ENCODE measurements at places on chromosomes 3 and 15.

GRCh38 chr3:159451067-159451466 is 537.6 kb upstream of the IL12A start:
- no peak for DNase-seq

DNA sequence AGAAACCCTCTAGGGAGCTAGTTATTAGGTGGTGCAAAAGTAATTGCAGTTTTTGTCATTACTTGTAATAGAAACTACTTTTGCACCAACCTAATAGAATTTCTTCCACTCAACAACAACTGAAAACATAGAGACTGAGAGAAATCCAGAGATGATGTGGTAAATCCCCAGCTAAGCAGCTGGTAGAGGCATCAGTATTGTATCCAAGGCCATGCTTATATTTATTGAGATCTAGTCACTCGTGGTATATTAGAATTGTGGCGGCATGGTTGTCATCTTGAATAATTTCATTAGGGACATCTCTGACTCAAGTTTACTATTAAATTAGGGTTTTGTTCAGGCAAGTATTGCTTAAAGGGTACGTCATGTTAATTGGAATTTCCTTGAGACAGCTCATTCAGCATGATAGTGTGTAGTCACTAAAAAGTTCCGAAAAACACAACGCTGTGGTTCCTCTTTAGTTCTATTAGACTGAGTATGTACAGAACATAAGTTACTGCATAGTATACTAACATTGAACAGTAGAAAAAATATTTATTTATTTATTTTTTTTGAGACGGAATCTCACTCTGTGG is 35.3 kb downstream of the PAK2 start:
- peak; percentile 37 for DNase-seq

DNA sequence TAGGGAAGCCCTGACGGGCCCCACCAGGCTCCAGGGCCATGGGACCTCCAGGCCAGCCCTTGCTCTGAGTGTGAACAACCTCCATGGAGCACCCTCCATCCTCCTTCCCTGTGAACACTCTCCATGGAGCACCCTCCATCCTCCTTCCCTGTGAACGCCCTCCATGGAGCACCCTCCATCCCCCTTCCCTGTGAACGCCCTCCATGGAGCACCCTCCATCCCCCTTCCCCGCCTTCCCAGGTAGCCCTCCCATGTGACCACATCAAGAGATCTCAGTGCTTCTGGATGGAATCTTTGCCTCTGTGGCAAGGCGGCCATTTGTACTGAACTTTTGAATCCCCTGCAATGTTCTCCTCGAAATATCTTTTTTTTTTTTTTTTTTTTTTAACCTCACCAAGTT is 66.5 kb downstream of the CHSY1 start:
- no peak for DNase-seq

- DNase-seq, result no peak
These were observed 4.2 kb downstream of the TBC1D23 start for GRCh38 chr3:100265016-100265415.

GRCh38 chr3:68706096-68706495 is 226.3 kb downstream of the TAFA4 start:
- no peak for DNase-seq

DNA sequence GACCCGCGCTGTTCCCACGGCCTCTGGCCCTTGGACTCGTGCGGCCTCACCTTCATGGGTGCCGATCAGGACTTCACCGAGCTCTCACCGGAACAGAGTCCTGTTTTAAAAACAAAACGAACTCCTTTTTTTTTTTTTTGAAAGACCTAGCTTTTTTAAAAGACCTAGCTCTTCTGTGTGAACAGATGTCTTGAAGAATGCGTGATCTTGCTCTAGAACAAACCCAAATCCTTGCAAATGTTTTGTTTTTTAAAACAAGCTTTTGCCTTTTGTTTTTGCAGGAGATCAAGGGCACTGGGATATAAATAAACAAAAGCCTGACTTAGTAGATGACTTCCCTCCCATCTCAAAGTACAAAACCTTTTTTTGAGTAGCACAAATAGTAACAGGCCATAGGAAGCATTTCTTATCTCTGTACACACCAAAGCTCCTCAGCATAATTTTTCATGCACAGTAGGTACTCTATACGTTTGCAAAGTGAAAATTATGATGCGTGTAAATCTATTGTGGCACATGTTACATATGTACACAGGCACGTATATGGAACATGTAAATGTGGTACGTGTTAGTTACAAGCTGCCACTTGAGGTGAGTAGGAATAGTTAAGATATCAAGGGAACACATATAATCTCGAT is 1.1 kb upstream of the MSL2 start:
- no peak for DNase-seq

DNA sequence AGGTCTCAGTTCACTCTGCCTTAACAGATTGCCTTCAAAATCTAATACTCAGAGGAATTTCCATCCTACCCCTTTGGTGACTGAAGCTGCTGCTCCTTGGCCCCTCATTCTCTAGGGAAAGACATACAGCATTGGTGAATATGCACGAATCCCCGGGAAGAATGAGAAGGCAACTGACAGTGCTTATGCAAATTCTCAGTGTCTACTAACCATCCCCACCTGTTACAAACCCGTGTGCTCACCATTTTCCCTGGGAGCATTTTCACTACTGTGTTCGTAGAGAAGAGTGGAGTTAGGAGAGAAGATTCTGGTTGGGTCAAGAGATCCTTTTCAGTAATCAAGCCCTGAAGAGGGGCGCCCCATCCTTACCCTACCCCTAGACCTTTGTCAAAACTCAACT is 37.7 kb downstream of the SYNM start:
- no peak for DNase-seq

- DNase-seq, result no peak
These were observed 34.1 kb upstream of the SFMBT1 start for GRCh38 chr3:53079791-53080555.

DNA sequence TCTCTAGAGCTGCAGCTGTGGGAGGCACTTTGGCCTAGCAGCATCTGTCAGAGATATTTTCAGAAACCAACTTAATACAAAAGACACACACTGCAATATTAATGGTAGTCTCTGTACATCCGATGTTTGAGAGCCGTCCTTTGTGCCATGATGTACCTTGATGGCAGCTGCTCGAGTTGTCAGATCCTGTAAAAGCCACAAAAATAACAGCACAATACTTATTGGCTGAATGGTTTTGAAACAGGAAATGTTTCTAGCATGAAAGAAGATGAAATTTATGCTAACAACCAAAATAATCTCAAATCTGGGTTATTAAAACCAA is 445.5 kb upstream of the TBL1XR1 start:
- no peak for DNase-seq

DNA sequence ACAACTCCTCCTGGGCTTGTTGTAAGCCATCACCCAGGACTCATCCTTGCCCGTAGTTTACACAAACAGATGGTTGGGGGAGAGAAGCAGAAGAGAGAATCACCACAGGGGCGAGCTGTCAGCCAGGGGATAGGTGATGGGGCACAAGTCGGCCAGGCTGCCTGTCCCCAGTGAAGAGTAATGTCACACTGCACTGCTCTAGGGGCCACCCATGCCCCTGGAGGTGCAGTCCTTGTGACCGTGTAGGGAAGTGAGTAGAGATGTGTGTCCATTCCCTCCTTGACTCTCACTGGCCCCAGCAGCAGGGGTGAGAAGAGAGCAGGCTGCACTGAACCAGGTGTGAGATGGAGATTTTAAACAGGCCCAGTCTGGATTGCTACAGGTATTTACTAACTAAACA is 17.1 kb upstream of the PRSS50 start:
- DNase-seq, result no peak

DNA sequence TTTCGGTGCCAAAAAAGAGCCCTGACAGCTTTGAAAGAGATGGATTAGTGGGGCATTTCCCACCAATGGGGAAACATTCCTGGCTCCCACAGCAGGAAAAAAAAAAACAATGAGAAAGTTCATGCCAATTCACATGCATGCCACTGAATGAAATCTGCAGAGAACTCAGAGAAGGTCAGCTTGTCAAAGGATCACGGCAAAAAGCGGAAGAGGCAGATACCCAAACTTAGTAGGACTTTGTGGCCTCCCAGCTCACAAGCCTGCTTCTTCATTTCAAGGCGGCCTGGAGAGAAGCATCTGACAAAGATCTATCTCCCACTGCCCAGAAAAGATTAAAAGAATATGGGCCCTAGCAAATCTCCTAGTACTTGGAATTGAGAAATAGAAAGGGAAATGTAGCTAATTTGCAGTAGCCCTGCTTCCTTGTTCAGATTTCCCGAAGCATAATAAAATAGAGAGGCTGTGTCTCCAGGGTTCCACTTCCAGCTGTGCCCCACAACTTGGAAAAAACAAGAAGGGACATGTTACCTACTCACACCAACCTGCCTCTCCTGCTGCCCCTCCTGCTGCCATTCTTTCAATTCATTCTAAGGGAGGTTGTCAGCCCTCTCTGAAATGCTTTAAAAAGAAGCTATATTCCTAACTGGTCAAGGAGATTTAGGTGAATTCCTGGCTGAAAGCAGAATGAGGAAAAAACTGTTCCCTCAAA is 170.4 kb downstream of the FHIT start:
- DNase-seq, result no peak

- no peak for DNase-seq
These were observed 54.0 kb upstream of the NEO1 start for GRCh38 chr15:72998226-72998625.

DNA sequence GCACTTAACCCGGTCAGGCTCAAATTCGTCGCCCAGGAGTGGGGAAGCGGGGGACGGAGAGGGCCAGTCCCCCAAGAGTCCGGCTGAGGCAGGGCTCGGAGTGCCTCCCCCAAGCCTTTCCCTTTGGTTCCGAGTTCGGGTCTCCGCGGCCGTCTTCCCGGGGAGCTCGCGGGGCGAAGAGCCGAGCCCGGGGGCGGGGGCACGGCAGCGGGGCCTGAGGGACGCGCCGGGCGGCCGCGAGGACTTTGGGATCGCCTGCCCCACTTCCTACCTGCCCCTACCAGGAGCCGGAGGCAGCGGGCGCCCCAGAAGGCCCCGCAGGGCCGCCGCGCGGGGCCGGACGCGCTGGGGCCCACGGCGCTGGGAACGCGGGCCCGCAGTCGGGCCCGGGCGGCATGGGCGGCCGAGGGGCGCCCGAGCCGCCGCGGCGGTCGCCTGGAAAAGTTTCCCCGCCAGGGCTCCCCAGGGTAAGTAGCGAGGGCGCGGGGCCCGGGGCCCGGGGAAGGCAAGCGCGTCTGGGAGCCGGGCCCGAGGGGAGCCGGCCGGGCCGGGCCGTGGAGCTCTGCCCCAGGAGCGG is 2.8 kb downstream of the FURIN start:
- DNase-seq, result no peak

- DNase-seq, result no peak
These were observed 2.5 kb downstream of the CHST2 start for GRCh38 chr3:143122089-143122430.

GRCh38 chr3:37905987-37906674 is 44.5 kb downstream of the CTDSPL start:
- no peak for DNase-seq

- DNase-seq, result no peak
These were observed 13.7 kb upstream of the GRIP2 start for GRCh38 chr3:14553871-14554270.

- peak; percentile 18 for DNase-seq
These were observed 56.1 kb downstream of the TAFA4 start for GRCh38 chr3:68876112-68876713.

DNA sequence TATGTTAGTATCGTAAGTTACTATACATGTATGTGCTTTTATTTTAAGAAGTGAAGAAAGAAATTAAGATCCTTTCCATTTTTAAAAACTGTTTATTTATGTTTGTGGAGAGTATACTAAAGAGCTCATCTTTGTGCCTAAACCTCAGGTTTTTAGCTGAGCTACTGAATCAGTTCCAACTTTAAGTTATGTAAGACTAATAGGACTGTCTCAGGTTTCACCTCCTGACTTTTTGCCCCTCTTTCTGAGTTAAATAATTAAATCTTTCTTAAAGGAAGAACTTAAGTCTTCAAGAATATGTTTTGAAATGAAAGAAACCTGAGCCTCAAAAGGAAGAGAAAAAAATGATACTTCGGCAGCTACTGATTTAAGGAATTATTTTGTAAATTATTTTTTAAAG is 2.6 kb downstream of the SLMAP start:
- DNase-seq, result no peak

- peak; percentile 51 for DNase-seq
These were observed 294.0 kb upstream of the SOX2 start for GRCh38 chr3:181417748-181418147.

DNA sequence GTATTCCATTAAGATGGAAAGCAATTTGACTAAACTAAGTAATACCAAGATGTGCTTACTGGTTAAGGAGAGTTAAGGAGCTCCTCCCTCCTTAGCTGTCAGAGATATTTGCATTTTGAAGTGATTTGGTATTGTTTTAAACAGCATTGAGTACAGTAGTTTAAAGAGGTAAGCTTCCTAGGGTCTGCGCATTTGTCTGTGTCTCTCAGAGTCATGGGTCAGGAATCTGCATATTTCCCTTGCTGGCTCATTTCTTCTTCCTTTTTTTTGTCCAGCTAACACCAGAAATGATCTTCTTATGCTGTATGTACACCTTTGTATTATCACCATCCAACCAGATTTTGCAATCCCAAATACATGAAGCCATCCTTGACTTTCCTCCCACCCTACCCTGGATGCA is 163.0 kb upstream of the BFSP2 start:
- DNase-seq, result no peak

DNA sequence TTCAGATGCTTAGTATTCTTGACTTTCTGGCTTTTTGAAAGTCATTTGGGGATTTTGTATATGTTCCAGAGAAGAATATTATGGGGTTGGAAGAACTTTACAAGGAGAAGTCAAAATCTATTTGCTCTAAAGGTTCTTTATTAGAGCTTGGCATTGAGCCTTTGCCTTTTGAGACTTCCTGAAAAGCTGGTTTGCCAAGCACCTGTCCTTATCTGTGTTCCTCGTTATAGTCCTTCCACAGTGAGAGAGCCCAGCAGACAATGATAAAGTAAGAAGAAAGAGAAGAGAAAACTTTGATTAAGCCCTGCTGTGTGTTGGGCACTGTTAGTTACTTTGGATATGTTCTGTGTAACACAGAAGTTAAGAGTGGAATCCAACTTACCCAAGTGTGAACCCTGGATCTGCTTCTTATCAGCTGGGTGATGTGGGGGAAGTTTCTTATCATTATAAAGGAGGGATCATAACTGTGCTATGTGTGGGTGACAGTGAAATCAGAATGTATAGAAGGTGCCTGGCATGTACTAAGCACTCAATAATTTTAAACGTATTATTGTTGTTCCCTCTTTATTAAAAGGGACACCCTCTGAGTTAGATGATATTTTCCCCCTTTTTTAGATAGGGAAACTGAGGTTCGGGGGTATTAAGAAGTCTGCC is 44.3 kb upstream of the POLR2M start:
- no peak for DNase-seq

- DNase-seq, result no peak
These were observed 31.9 kb upstream of the SMAD6 start for GRCh38 chr15:66670175-66670574.

- no peak for DNase-seq
These were observed 61.5 kb upstream of the ULK4 start for GRCh38 chr3:42023380-42023779.

DNA sequence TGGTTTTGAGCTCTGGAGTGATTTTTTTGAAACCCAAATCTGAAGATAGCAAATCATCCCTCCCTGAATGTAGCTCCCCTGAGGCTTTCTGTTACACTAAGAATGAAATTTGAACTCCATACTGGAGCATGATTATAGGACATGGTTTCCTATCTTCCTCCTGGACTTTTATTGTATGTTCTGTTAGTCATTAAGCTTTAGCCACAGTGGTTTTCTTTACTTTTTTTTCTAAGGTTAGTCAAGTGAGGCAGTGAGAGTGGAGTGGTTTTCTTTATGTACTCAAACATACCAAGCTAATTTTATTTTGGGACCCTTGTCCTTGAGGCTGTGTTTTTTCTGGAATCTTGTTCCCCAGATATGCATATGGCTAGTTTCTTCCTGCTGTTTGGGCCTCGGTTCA is 55.2 kb upstream of the FRMD4B start:
- DNase-seq, result no peak

GRCh38 chr15:73965094-73965757 is 26.9 kb downstream of the STOML1 start:
- DNase-seq, result no peak

Data from epithelial cell of prostate (primary cell).